ENCODE measurements at places on chromosomes 1 and 21.

GRCh38 chr1:60088620-60089155 lies 15.1 kb upstream of the C1orf87 start:
- no peak for DNase-seq

- DNase-seq: no peak
Observed at GRCh38 chr1:118649369-118650106, 338.6 kb downstream of the TBX15 start.

DNA sequence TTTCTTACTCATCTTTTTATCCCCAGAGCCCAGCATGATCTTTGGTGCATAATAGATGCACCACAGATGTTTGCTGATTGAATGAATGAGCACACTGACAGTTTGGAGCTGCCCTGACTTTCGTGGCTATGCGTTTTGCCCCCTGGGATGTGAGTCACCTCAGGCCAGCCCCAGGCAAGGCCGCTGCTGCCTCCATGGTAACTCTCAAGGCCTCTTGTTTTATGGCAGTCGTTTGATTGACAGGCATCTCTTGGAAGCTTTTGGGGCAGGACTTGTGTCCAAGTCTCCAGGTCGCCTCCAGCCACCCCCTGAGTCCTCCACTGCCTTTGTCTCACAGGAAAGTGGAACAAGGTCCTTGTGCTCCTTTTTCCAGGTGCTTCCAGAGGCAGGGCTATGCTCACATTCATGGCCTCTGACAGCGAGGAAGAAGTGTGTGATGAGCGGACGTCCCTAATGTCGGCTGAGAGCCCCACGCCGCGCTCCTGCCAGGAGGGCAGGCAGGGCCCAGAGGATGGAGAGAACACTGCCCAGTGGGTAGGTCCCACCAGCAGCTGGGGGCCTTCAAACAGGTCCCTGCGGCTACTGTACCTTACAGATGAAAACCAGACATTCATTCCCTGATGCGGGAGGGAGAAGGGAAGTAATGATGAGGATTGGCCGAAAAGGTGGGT lies 11.2 kb downstream of the PSEN2 start:
- no peak for DNase-seq

DNA sequence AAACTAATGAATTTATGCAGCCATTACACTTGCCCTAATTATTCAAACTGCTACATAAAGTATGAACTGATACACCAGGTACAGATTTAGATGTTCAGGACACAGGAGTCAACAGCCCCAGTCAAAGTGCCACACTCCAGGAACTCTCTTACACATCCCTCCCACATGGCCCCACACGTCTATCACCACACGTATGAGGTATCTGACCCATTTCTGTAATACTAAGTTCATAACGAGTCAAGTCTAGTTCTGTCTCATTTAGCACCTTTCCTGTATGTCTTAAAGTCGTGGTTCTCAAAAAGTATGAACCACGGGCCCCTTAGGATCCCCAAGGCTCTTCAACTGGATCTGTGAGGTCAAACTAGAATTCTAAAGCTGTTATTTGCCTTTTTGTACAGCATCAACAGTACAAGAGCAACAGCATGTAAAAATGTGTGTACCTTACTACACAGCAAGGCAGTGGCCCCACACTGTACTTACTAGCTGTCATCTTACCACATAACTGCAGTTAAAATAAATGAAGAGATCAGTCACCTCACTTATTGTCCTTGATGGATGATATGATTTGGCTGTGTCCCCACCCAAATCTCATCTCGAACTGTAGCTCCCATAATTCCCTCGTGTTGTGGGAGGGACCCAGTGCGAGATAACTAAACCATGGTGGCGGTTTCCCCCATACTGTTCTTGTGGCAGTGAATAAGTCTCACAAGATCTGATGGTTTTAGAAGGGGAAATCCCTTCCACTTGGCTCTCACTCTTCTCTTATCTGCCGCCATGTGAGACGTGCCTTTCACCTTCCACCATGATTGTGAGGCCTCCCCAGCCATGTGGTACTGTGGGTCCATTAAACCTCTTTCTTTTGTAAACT lies 42.6 kb downstream of the SIPA1L2 start:
- no peak for DNase-seq

- no peak for DNase-seq
Observed at GRCh38 chr1:27581823-27582243, 22.1 kb downstream of the AHDC1 start.
